Aorta (tissue), 5 donors: ENCODE measurements at places on chromosomes 11 and 22. TPM values are rescaled to one million over a fixed set of nuclear protein-coding genes. Genes with fewer than 3 reads are reported as not detected.

GRCh38 chr11:97325693-97326092, 935.9 kb downstream of the JRKL start:
- no peaks in the 10 kb centered on the region for H3K4me1 ChIP-seq
- no peaks in the 10 kb centered on the region for H3K36me3 ChIP-seq
- no peak overlapping the region for H3K27ac ChIP-seq
- DNase-seq, result no peak
- no peaks in the 10 kb centered on the region for H3K27me3 ChIP-seq

DNA sequence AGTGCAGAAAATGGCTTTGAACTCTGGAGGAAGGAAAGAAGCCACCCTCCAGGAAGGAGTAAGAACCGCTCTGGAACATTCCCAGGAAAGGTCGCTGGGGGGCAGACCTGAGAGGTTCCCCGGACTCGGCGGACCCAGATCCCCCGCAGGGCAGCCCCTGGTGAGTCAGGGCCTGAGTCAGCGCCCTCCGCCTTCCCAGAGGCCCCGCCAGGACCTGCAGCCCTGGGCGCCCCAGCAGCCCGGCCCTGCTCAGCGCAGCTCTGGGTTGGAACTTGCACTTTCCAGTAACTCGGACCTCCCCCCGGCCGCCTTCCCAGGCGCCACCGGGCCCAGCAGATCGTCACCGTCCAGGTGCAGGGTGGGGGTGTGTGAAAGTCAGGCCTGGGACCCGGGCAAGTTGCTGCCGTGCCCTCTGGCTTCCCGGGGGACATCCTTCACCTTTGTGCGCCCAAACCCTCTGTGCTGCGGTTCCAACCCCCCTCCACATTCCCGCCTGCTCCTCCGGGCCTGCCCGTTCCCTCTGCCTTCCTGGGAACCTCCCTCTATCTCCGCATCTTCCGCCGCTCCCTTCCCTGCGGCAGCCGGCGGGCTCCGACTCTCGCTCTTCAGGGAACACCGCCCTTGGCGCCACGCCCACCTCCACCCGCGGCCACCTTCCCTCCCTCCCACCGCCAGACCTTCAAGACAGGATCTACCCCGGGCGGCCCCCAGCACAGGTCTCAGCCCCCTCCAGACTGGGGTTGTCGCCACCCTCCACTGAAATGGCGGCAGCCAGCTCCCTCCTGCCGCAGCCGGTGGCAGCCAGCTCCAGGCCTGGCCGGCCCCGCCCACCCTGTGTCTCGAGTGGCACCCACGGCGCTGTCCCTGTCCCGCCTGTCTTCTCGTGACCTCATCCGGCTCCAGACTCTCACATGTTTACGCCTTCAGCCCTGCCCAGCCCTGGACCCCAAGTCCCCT, 36.8 kb upstream of the WNT7B start:
- peak overlapping the region; percentile 90 for H3K27ac ChIP-seq
- DNase-seq, result peak; percentile 98
- H3K27me3 ChIP-seq, result no peaks in the 10 kb centered on the region
- no peaks in the 10 kb centered on the region for H3K4me1 ChIP-seq
- no peak overlapping the region for H3K4me3 ChIP-seq
- no peaks in the 10 kb centered on the region for H3K36me3 ChIP-seq

- H3K27me3 ChIP-seq, result no peaks in the 10 kb centered on the region
- DNase-seq, result no peak
- H3K4me1 ChIP-seq, result no peaks in the 10 kb centered on the region
- no peaks in the 10 kb centered on the region for H3K36me3 ChIP-seq
- no peak overlapping the region for H3K27ac ChIP-seq
- no peak overlapping the region for H3K4me3 ChIP-seq
Observed at GRCh38 chr11:67636962-67637361, 2.6 kb downstream of the TBX10 start.

- DNase-seq, result peak; percentile 87
- H3K27me3 ChIP-seq, result no peaks in the 10 kb centered on the region
- H3K36me3 ChIP-seq, result no peaks in the 10 kb centered on the region
- no peak overlapping the region for H3K27ac ChIP-seq
- no peaks in the 10 kb centered on the region for H3K4me1 ChIP-seq
Observed at GRCh38 chr11:118010738-118011461, 24.7 kb downstream of the IL10RA start.

DNA sequence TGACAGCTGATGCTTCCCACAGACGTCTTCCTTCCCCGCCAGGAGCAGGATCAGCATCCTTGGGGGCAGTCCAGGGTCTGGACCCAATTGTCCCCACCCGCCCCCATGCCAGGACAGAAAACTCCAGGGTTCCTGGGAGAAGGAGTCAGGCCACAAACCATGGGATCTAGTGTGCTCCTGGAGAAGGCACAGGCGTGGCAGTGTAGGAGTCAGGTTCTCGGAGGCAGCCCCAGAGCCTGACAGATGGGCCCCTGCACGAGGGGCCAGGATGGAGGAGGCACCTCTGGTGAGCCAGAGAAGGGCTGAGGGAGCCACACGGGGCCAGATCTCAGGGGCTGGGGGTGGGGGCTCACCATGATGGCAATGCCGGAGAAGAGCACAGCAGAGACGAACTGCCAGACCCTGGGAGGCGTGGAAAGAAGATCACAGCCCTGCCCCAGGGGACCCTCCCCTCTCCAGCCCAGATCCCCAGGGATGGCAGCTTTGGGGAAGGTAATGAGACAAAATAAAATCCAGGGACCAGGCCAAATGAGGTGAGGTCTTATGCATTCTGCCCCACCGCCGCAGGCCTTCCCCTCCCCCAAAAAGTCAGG, 13.6 kb downstream of the TP53I11 start:
- no peaks in the 10 kb centered on the region for H3K36me3 ChIP-seq
- H3K4me3 ChIP-seq, result no peak overlapping the region
- H3K4me1 ChIP-seq, result no peaks in the 10 kb centered on the region
- H3K27ac ChIP-seq, result no peak overlapping the region
- no peak for DNase-seq

DNA sequence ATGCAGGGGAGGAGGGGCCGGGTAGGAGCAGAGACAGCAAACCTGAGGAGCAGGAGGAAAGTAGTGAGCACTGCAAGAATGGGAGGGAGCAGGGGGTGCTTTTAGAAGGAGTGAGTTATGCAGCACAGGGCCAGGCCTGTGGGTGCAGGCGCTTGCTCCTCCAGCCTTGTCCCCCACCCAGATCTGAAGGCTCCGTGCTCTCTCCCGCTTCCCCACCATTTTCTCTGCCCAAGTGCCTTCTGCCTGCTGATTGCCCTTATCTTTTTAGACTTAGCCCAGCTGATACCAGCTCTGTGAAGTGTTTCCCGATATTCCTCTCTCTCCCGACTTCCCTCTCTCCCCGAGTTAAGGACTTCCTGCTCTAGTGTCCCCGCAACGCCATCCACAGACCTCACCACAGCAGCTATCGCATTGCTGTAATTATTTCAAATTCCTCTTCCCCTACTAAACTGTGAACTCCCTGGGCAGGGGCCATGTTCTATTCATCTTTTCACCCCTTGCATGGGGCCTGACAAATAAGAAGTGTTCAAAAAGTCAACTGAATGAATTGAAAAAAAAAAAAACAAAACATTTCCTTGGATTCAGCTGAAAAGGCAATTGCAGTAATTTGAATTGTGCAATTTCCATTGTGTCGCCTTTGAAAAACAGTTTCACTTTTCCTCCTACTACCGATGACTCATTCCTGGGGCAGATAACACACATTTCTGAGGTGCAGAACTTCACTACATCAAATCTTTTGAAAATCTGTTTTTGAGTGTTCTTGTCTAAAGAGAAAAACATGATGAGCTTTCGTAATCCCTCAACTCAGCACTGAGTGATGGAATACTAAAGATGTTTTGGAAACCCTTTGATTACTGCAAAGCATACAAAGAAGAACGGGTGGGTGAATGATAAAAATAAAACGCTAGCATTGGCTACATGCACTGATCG, 69.7 kb upstream of the BMAL1 start:
- no peak overlapping the region for H3K4me3 ChIP-seq
- H3K27me3 ChIP-seq, result no peaks in the 10 kb centered on the region
- no peak overlapping the region for H3K27ac ChIP-seq
- no peak for DNase-seq
- H3K36me3 ChIP-seq, result no peaks in the 10 kb centered on the region

- H3K27ac ChIP-seq, result no peak overlapping the region
- H3K4me1 ChIP-seq, result no peaks in the 10 kb centered on the region
- no peaks in the 10 kb centered on the region for H3K36me3 ChIP-seq
- DNase-seq, result no peak
Observed at GRCh38 chr11:56841210-56841810, 92.8 kb upstream of the OR9G4 start.

- DNase-seq, result peak; percentile 66
- no peaks in the 10 kb centered on the region for H3K27me3 ChIP-seq
- H3K4me1 ChIP-seq, result no peaks in the 10 kb centered on the region
Observed at GRCh38 chr11:69217276-69218105, 61.8 kb downstream of the SMIM38 start.

- H3K27me3 ChIP-seq, result no peaks in the 10 kb centered on the region
- DNase-seq, result no peak
- H3K27ac ChIP-seq, result no peak overlapping the region
- H3K4me1 ChIP-seq, result no peaks in the 10 kb centered on the region
- H3K36me3 ChIP-seq, result peaks cover 2% of the 10 kb centered on the region
Observed at GRCh38 chr11:58628446-58628845, 6.0 kb downstream of the CNTF start.

DNA sequence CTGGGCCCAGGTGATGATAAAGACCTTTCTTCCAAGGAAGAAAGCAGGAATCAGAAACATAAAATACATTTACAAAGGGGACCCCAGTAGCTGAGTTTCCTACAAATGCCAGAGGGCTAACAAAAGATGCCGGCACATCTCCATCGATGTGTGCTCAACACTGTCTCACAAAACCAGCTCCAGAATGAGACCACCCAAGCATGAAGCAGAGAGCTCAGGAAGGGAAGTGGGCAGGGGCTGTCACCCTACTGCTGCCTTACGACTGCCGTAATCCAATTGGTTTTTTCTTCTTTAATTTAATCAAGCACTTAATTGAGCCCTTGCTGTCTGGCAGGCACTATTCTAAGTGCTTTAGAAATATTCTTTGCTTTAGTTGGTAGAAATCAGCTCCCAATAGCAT, 26.1 kb downstream of the SMCO4 start:
- no peak for DNase-seq
- no peak overlapping the region for H3K27ac ChIP-seq
- H3K27me3 ChIP-seq, result no peaks in the 10 kb centered on the region
- H3K4me1 ChIP-seq, result peaks cover 2% of the 10 kb centered on the region
- H3K4me3 ChIP-seq, result no peak overlapping the region

The PTPN5 gene
- 2.1 TPM for total RNA-seq

The SERPIND1 gene
- total RNA-seq, result 0.15 TPM

The HEPACAM gene
- total RNA-seq, result 0.30 TPM

The TESMIN gene
- total RNA-seq, result 0.42 TPM

The SAA4 gene
- 0.84 TPM for total RNA-seq

The OR5L1 gene
- total RNA-seq, result not detected
